ENCODE measurements at places on chromosomes 16 and 17. TPM values are rescaled to one million over a fixed set of nuclear protein-coding genes. Genes with fewer than 3 reads are reported as not detected.

DNA sequence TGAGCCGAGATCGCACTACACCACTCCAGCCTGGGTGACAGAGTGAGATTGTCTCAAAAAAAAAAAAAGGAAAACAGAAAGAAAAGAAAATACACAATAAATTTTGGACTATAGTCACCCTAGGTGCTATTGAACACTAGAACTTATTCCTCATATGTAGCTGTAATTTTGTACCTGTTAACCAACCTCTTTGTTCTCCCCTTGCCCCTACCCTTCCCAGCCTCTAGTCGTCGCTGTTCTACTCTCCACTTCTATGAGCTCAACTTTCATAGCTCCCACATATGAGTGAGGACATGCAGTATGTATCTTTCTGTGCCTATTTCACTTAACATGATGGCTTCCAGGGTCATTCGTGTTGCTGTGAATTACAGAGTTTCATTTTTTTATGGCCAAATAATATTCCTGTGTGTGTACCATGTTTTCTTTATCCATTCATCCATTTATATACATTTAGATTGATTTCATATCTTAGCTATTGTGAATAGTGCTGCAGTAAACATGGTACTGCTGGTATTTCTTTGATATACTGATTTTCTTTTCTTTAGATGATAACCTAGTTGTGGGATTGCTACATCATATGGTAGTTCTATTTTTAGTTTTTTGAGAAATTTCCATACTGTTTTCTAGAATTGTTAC lies 28.3 kb downstream of the VPS35L start:
- DNase-seq: no peak

- no peak for DNase-seq
These were observed 28.4 kb upstream of the MRTFB start for GRCh38 chr16:14042706-14043105.

ABCC3 gene
- 0.71 TPM for total RNA-seq

DNA sequence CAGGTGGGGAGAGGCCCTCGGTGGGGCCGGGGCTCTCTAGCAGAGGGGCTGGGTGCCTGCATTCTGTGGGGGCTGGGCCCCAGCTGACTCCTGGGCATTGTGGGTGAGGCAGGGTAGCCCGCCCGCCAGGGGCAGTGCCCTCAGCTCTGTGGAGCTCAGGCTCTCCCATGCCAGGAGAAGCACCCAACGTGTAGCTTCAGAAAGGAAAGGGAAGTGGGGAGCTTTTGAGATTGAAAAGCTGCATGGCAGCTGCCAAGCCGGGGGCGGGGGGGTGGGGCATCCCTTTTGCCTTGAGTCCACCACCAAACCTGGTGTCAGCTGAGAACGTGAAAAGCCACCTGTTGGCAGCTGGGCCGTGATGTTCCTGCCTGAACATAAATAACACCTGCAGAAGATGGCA lies 192.1 kb upstream of the CIBAR2 start:
- DNase-seq: no peak

KRTAP9-2 gene
- total RNA-seq: not detected

DNA sequence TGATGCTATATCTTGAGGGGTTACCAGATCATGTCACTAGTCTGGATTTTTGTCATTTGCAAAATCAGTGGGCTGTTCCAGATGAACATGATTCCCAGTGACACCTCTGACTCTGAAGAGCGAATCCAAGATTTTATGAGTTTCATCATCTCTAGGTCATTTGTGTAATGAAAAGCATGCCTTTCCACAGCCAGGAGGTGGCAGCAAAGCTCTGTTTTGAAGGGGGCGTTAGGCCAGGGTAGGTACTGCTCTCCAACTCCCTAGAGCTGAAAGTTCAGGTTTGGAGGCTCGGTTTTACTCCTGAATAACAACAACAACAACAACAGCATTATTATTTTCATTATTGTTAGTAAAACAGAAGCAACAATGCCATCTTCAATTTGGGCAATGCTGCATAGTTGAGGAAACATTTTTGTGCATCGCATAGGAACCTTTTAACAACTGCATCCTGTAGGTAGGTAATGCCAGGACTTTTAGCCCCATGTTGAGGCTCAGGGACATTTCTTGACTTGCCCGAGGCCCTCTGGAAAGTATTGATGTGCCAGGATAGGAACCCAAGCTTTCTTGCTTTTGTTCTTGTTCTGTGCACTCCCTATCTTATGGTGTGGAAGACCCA lies 77.0 kb downstream of the MYH13 start:
- DNase-seq: peak; percentile 44

- peak; percentile 81 for DNase-seq
These were observed 678 bp downstream of the CDR2L start for GRCh38 chr17:74987909-74988711.

DNA sequence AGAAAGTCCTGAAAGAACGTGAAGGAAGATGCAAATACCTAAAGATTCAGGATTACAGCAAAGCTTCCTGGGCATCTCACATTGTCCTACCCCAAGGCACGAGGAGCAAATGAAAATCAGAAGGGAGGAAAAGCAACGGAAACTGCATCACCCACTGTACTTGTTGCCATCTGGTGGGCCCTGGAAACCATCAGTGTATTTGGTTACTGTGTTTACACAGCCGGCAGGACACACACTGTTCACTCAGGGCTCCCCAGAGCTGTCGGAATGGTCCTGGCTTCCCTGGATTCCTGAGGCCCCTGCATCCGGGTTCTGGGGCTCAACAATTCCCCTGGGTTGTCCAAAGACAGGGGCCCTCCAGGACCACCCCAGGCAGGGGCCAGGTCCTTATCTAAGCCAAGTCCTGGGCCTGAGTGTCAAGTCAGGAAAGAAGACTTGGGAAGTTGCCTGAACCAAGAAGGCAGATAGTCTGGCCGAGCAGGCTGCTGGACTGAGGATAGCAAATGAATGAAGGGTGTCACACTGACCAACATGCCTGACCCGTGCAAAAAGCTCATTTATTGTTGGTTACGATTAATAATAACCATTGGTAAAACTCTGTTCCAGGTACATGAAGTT lies 52.8 kb downstream of the SOX9 start:
- no peak for DNase-seq

DNA sequence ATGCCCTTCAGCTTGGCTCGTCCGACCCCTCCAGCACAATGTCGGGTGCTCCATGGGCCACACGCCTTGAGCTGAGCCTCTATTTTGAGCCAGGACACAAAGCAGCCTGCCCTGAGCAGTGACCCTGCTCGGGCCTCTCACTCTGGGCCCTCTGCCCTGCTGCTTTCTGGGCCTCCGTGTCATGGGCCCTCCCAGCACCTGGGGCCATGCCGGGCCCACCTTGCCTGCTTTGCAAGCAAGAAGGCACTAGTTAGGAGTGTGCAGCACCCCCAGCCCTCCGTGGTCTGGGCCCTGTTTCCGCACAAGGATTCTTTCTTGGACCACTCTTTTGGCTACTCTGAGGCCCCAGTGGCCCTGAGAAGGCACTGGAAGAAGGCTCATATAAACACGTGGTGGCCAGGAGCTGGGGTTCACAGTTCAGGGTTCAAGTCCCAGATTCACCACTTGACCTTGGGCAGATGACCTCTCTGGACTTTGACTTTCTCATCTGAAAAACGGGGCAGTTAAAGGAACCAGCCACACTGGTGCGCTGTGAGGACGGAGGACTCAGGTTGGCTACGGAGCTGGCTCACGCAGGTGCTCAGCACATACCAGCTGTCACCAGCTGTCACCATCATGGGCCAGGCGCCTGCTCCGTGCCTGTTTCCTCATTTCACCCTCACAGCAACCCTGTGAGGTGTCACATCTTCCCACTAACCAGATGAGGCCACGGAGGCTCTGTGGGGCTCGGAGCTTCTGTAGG lies 166.0 kb upstream of the GSE1 start:
- DNase-seq: no peak

WNT9B gene
- not detected for total RNA-seq

DNA sequence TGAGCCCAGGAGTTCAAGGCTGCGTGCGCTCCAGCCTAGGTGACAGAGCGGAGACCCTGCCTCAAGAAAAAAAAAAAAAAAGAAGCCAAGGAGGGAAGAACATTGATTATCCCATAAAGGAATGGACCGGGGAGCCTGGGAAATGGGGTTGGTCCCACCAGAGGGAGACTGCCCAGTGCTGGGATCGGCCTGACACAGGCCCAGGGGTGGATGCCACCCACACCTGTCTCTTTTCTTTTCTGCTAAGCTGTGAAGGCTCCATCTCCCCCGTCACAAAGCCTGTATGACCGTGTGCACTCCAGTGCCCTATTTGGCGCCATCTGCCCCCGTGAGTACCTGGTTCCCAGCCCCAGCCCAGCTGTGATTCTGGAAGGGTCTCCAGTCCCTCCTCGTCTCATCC lies 15.7 kb downstream of the UBALD1 start:
- no peak for DNase-seq

DNA sequence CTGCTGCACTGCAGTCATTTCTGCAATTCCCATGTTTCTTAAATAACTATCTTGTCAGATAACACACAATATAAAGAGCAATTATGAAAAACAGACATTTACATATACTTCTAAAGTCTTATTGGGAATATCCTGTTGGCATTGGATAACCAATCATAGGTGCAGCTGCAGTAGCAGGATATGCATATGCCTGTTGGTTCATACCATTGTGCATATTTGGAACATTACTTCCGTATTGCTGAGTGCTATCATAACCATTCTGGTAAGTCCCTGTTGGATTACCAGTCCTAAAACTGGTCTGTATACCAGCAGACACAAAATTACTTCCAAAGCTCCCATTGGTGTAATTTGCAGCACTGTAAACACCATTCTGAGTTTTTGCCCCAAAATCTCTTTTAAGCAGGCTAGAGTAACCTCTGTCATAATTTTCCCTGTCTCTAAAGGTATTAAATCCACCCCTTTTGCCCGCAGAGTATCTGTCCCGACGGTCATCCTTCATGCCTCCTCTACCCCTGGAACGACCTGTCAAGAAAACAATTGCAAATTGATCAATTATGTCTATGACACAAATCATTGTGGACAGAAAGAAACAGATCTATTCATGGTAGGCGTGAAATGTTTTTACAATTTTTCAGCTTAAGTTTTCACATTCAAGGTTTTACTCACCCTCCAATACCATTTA lies 3.1 kb upstream of the POLG2 start:
- DNase-seq: no peak

DNA sequence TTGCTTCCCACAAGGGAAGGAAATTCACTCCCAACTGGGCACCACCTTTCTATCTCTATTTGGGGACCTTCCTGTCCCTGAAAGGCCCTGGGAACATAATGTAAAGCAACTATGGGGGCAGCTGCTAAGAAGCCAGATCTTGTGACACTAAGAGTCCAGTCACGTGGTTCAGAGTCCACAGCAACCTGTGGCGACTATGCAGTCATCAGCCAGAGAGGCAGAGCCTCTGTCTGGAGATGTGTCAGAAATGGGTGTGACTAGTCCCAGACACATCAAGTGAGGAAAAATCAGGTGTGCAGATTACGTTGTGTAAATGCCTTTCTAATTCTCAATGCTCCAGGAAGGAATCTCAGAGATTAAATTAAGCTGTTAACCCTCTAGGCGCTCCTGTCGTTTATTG lies 26.6 kb upstream of the SKAP1 start:
- DNase-seq: no peak

MYH13 gene
- total RNA-seq: not detected

DNA sequence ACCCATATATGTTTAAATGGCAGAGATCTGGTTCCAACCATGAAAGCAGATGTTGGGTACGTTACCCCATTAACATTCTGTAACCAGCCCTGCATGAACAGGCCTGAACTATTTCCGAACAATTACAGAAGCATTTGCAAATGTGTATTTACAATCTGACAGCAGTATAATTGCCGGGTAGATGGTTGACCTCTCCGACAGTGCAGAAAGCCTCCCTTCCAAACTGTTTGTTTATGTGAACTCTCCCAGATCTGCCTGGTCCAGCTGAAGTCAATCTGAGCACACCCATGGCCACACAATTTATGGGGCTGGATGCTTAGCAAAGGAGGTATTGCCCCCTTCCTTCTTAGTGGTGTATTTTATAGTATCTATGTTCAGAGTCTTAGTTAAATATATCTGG lies 21.8 kb downstream of the NUDT7 start:
- DNase-seq: no peak

- DNase-seq: no peak
These were observed 2283.8 kb downstream of the TP53TG3F start for GRCh38 chr16:35743101-35743692.

DNA sequence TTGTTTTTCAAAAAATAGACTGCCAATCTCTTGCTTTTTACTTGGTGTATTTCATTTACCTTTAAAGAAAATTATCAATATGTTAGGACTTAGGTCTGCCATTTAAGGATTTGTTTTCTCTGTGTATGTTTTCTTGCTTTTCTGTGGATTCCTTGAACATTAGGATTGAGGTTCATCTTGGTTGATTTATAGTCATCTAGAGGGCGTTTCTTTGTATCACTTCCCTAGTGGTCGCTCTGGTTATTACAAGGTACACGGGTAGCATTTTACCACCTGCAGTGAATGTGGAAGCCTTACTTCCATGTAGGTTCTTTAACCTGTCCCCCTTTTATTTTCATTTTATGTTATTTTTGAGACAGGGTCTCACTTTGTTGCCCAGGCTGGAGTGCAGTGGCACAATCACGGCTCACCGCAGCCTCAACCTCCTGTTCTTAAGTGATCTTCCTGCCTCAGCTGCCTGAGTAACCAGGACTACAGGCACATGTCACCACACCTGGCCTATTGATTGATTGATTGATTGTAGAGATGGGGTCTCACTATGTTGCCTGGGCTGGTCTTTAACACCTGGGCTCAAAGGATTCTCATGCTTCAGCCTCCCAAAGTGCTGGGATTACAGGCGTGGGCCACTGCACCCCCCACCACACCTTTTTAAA lies 35.2 kb upstream of the CBX4 start:
- DNase-seq: no peak

DNA sequence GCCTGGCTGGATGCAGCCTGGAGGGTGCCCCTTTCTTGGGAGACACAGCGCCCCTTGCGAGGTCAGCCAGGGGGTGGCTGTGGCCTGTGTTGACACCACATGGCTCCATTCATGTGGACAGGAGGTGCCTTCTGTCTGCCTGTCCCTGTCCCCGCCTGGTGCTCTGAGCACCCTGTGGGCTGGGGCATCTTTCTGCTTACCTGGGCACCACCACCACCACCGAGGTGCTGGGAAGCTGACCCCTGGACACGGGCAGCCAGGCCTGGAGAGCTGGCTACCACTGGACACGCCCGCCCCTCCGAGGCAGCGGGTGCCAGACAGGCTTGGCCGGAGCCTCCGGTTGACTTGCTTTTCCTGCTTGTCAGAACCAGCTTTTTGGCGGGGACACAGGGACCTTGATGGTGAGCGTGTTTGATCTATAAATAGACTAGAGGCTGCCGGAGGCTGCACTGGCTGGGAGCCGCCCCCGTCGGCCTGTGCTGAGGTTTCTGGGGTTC lies 121.3 kb upstream of the GSE1 start:
- DNase-seq: no peak

- DNase-seq: no peak
These were observed 78.8 kb upstream of the ANKFN1 start for GRCh38 chr17:56074361-56074890.

Measured in H1 (cell line).